ENCODE measurements at places on chromosomes 7 and 10.

GRCh38 chr10:106571192-106571946 is 593.1 kb downstream of the SORCS1 start:
- DNase-seq, result no peak

DNA sequence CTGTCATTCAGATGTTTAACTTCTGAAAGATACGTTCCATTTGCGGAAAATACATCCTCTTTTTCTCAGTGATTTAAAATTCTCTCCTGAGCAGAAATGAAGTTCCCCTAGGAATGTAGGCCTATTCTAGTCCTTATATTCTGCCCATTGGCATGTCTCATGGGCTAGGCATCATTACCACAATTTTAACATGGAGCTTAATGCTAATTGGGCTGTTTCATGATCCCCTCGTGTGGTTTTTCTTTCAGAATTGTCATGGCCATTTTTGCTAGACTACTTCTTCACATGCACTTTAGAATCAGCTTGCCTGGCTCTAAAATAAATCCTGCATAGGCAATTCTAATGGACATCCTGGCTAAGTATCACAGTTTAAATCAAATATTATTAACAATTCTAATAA is 1.0 kb downstream of the TMEM176B start:
- DNase-seq, result no peak

DNA sequence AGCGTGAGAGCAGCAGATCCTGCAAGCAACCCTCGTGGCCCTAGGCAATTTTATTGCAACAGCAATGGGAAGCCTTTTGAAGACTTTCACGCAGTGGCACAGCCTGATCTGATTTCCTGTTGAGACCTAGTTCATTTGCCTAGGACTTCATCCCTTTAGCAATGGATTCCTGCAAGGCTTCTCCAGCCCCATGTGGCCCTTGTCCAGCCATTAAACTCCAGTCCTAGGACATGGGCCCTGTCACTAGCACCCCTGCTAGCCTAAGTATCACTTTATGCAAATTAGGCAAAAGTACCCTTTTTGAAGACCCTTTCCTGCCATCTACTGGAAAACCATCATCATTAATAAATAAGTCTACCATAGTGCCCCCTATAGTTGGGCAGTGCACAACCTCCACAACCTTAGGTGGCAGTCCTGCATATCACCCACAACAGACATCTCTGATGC is 379.4 kb downstream of the GALNT17 start:
- DNase-seq, result no peak

DNA sequence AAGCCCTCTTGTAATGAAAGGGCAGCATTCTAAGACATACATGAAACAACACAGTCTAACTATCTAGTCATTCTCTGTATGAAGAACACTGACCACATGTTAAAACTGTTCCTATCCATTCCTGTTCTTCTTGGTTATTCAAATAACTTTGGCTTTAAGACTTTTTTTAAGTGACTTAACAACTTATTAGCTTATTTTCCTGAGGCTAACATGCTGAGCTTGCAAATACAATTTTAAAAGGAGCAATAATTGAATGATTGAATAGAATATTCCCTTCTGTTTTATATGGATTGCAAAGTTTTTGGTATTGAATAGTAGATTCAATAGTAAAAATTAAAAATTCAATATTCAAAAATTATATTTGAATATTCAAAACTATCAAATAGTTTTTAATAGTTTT is 92.3 kb downstream of the HTR5A start:
- no peak for DNase-seq

- no peak for DNase-seq
Measured at GRCh38 chr7:23966941-23967340, 256.9 kb downstream of the STK31 start.

GRCh38 chr10:67088036-67088435 is 162.2 kb downstream of the LRRTM3 start:
- no peak for DNase-seq

DNA sequence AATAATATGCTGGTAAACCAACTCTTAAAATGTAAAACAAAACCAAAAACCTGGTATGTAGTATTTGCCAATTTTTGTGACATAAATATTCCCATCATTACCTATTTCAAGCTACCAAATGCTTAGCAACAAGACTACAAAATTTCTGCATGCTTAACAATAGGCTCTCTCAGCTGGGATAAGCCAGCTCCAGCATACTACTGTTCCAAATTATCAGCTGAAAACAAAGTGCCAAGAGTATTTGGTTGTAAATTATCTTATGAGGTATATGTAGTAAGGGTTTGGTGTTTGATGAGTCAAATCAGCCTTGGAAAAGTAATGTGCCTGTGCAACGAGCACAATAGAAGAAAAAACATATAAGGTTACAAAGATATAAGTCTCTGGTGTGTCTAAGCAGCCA is 263.2 kb downstream of the HGF start:
- DNase-seq, result no peak

GRCh38 chr10:125054669-125055268 is 105.6 kb downstream of the CTBP2 start:
- DNase-seq, result no peak

- no peak for DNase-seq
Measured at GRCh38 chr7:10299384-10299783, 674.3 kb upstream of the PHF14 start.

GRCh38 chr10:72563327-72563932 is 62.4 kb downstream of the MICU1 start:
- DNase-seq, result no peak

DNA sequence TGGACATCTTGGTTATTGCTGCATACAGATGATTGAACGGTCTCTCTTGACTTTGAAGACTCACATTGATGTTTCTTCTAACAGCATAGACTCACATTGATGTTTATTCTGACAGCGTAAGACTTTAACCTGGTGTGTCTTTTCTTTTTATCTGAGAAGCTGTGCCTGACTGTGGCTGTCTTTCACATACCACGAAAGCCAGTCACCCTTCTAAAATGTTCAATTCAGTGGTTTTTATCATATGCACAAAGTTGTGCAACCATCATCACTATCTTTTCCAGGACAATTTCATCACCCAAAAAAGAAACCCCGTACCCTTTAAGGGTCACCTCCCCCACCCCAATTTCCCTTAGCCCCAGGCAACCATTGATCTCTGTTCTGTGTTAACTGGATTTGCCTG is 24.7 kb downstream of the CELF2 start:
- DNase-seq, result no peak

GRCh38 chr7:132403465-132404110 is 172.7 kb downstream of the PLXNA4 start:
- no peak for DNase-seq

GRCh38 chr7:89377219-89377618 is 581.7 kb upstream of the TEX47 start:
- no peak for DNase-seq

GRCh38 chr7:138510003-138510402 is 49.9 kb downstream of the TRIM24 start:
- DNase-seq, result no peak

- no peak for DNase-seq
Measured at GRCh38 chr7:112447406-112447805, 2.9 kb upstream of the IFRD1 start.

Measured in esophagus squamous epithelium (tissue), 5 donors.